ENCODE measurements at places on chromosomes 1 and 21. TPM values are rescaled to one million over a fixed set of nuclear protein-coding genes. Genes with fewer than 3 reads are reported as not detected.

DNA sequence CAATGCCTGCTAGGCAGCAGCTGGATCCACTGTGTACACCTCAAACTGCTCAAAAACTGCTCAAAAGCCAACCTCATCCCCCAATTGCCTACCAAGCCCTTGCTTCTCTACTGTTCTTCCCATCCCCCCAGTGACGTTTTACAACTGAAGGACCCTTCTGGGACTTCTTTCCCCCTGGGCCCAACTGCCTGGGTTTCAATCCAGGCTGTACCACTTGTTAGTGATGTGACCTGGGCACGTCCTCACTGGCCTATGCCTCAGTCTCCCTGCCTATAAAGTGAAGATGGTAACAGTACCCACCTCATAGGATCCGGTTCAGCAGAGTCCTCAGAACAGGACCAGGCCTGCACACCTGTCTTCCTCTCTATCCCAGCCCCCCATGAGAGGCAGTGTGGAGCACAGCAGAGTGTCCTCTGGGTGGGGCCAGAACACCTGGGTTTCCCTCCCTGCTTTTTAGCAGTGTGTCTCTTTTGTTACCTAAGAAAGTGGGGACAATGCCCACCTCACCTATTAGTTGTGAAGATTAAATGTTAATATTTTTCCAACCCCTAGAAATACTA lies 1.9 kb upstream of the TEKT2 start:
- DNase-seq: no peak
- H3K27ac ChIP-seq: no peak overlapping the region
- peaks cover 3% of the 10 kb centered on the region for H3K4me1 ChIP-seq
- H3K4me3 ChIP-seq: no peak overlapping the region
- H3K27me3 ChIP-seq: peaks cover 26% of the 10 kb centered on the region

DNA sequence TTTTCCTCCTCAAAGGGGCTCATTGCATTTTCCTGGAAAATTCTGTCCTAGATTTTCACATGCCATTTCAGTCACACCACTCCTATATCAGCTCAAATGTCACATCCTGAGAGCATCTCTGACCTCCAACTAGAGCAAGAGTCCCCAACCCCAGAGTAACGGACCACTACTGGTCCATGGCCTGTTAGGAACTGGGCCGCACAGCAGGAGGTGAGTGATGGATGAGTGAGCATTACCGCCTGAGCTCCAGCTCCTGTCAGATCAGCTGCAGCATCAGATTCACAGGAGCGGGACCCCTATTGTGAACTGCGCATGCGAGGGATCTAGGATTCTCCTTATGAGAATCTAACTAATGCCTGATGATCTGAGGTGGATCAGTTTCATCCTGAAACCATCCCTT lies 12.7 kb upstream of the RRP15 start:
- H3K27ac ChIP-seq: no peak overlapping the region
- H3K4me3 ChIP-seq: no peak overlapping the region
- DNase-seq: no peak
- no peaks in the 10 kb centered on the region for H3K36me3 ChIP-seq
- H3K27me3 ChIP-seq: peaks cover 7% of the 10 kb centered on the region

DNA sequence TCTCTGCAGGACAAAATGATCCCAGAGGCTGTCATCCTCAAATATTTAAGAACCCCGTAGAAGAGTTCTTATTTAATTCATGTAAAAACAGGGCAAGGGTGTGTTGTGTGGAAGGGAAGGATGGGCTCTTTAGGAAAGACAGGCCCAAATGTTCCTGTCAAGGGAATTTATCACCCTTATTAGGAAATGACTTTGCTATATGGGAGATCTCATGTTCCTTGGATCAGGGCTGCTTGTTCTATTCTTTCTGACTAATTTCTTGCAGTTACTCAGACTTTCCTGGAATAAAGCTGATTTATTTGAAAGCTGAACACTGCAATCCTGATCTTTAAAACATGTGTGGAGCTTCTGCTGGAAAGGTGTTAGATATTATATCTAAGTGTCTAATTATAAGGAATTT lies 72.8 kb downstream of the SELENOF start:
- no peak overlapping the region for H3K4me3 ChIP-seq
- H3K27ac ChIP-seq: no peak overlapping the region
- H3K27me3 ChIP-seq: peaks cover 2% of the 10 kb centered on the region
- H3K4me1 ChIP-seq: no peaks in the 10 kb centered on the region

GRCh38 chr1:32998997-32999396 lies 34.4 kb upstream of the RNF19B start:
- H3K27ac ChIP-seq: no peak overlapping the region
- no peak overlapping the region for H3K4me3 ChIP-seq
- no peaks in the 10 kb centered on the region for H3K27me3 ChIP-seq
- H3K36me3 ChIP-seq: peaks cover 11% of the 10 kb centered on the region
- no peak for DNase-seq
- peaks cover 36% of the 10 kb centered on the region for H3K4me1 ChIP-seq

DNA sequence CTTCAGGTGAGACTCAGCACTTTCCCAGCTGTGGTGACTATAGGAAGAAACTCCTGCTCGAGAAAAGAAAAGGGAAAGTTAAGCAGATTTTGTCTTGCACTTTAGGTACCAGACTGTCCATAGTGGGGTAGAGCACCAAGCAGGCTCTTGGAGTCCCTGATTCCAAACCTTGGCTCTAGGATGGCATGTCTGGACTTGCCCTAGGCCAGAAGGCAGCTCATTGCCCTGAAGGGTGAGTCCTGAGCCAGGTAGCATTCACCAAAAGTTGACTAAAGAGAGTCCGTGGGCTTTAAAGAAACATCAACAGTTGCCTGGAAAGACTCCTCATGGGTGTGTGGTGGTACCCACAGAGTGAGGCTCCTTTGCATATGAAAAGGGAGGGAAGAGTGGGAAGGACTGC lies 145.2 kb upstream of the SNX7 start:
- H3K4me1 ChIP-seq: no peaks in the 10 kb centered on the region
- H3K27me3 ChIP-seq: no peaks in the 10 kb centered on the region
- no peak for DNase-seq
- H3K36me3 ChIP-seq: no peaks in the 10 kb centered on the region
- H3K4me3 ChIP-seq: no peak overlapping the region

S100A3 gene
- total RNA-seq: not detected

TNFSF4 gene
- 0.83 TPM for total RNA-seq

IGSF3 gene
- 0.48 TPM for total RNA-seq

Data from activated CD4-positive, alpha-beta memory T cell treated with anti-CD3 and anti-CD28 coated beads, Interleukin-2, amount 10 ng/mL, durations not matched to agents 7 days and 5 days (primary cell).